CD4-positive, alpha-beta T cell treated with Interleukin-6 at 100 ng/mL for 8 hours (primary cell): ENCODE measurements at places on chromosomes 12 and 14.

DNA sequence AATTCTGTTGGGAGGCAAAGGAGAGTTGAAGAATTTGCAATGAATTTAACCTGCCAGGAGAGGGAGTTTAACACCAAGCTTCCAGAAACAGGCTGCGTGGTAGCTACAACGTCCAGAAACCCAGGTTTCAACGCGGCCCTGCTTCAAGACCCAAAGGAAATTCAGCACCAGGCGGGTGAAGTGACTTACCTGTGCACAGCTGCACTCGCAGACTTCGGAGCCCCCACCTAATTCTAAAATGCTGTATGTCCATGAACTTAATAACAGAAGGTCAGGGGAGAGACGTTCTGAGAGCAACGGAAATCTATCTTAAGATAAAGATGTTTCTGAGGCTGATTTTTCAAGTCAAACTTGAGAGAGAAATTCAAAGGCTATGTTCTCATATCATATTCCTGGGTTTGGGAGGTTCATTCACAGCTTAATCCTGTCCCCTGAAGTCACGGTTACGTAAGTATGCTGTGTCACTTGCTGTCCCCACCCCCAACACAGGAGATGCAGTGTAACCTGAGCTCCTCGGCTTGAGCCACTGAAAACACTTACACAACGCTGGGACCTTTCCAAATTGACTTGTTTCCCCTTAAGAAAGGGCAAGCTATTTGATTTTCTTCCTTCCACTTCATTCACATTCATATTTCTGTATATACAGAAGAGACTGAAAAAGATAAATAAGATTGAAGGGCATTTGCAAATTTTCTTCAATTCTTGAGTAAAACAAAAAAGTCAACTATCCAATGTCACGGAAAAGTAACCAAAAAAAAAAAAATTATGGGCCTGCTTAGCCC lies 22.7 kb downstream of the CLIP1 start:
- DNase-seq, result peak; percentile 73

DNA sequence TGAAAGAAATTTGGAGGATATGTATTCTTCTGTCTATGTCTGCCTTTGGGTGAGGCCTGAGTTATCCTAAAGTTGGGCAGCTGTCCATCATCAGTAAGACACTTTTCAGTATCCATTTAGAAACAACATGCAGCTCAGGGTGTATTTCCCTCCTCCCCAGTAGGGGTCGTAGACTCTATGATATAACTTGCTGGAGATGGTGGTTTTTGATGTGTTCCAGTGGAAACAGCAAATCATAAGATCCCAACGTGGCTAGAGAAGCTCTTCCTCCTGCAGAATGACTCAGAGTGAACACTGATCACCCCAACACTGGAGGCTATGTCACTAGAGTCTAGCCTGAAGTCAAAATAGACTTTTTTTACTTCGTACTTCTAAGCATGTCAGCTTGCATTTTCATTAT lies 331.6 kb upstream of the STXBP6 start:
- no peak for DNase-seq

DNA sequence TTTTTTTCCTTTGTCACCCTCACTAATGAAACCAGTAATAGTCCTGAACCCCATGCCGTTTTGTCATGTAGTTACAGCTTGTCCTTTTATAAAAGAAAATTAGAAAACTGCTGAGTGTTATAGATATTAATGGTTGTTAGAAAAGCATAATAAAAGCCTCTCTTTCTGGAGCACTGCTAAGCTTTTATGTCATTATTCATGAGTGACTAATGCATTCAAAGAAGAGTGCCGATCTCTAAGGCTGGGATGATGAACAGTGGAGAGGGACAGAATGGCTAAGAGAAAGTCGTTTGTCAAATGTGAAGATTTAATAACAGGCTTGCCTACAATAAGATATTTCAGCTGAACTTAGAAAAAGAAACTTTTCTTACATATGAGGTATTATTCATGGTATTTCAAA lies 121.6 kb downstream of the MGAT4C start:
- no peak for DNase-seq

- DNase-seq, result no peak
Observed at GRCh38 chr12:19794116-19794515, 354.8 kb downstream of the AEBP2 start.

- DNase-seq, result no peak
Observed at GRCh38 chr14:68556253-68556652, 236.6 kb downstream of the ZFP36L1 start.

- no peak for DNase-seq
Observed at GRCh38 chr14:90649083-90649482, 167.1 kb downstream of the TTC7B start.

- no peak for DNase-seq
Observed at GRCh38 chr14:69657950-69658355, 46.6 kb downstream of the SUSD6 start.

- DNase-seq, result no peak
Observed at GRCh38 chr14:21203470-21204166, 47.8 kb upstream of the OR5AU1 start.

DNA sequence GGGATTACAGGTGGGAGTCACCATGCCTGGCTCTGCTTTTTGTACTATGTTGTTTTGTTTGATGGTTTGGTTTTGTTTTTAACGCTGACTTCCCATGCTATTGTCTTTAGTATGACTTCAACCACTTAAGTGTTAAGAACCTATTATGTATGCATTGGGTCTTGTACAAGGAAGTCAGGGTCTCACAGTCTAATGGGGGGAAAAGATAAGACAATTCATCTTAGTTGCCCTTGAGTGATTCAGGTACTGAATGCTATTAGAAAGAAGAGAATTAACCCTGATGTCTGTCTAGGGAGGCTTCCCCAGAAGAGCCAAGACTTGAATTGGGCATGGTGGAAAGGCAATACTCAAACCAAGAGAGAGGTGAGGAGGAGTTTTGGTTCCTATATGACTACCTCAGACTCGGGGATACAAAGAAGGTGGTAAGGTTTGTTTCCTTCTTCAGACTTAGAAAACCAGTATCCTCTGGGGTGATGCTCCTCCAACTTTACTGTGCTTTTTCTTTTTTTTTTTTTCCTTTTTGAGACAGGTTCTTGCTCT lies 64.6 kb downstream of the SUSD6 start:
- DNase-seq, result no peak

- DNase-seq, result no peak
Observed at GRCh38 chr14:103770902-103771301, 55.3 kb downstream of the ZFYVE21 start.

DNA sequence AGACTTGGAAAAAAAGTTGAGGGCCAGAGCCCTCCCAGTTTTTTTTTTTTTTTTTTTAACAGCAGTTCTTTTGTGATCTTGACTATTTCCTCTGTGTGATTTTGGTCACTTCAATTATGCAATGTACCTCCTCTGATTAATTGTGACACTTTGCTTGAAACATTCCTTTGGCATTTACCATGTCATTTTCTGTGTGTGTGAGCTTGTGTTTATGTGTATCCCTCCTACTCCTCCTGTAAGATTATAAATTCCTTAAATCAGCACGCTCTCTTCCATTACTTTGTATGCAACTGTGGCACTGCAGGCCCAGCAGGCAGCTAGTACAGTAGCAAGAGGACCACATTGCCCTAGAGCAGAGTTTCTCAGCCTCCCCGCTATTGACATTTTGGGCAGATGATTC lies 33.2 kb upstream of the GALNT16 start:
- DNase-seq, result no peak

- DNase-seq, result no peak
Observed at GRCh38 chr14:101123618-101124510, 220.3 kb upstream of the RTL1 start.

DNA sequence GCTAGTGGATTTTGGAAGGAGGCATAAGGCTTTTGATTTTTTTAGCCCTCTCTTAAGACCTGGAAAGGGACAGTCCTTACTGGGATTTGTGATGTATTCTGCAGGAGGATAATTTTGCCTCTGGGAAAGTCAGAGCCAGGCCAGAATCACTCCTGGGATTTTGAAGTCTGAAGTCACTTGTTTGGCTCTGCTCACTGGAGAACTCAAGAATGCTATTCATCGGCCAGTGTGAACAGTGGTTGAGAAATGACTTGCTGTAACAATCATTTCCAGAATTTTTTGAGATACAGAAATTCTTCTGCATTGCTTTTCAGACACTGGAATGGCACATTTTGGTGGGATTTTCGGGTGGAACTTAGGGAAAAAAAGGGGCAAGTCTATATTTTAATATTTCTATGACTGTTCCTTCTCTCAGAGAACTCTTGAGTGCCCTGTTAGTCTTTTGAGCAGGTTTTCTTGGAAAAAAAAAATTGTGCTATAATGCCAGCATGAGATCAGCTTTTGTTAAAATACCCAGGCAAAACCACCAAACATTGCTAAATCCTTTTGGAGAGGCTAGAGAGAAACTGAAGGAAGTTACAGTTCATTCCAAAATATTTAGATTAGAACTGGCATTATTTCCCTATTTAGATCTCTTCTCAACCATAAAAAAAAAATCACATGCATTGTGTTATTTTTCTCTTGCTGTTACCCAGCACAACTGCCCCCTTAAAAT lies 26.1 kb upstream of the BHLHE41 start:
- no peak for DNase-seq

DNA sequence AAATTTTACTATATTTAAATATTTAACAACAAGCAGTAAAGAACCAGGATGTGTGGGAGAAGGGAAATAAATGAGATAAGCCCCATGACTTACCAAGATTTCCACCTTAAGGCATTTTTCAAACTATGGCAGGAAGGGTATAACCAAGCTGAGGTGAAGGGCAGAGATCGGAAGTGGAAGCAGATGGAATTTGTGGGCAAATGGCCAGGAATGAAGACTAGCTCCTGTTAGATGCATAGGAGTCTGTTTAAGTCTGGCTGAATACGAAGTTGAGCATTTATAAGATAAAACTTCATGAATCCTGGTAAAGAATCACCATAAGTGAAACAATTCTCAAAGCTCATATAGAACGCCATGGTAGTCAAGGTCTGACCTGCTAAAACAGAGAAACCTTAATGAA lies 163.5 kb downstream of the DIO2 start:
- no peak for DNase-seq

DNA sequence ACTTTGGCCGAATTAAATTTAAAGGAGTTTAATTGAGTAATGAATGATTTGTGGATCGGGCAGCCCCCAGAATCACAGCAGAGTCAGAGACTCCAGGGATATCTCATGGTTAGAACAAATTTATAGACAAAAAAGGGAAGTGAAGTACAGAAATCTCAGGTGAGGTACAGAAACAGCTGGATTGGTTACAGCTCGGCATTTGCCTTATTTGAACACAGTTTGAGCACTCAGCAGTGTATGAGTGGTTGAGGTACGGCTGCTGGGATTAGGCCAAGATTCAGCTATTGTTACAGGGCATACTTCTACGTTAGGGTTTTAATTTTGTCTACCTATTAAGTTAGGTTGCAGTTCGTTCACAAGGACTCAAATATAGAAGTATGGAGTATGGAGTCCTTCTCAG lies 23.3 kb downstream of the CCDC38 start:
- DNase-seq, result no peak

- no peak for DNase-seq
Observed at GRCh38 chr12:96321941-96322340, 78.3 kb downstream of the CDK17 start.

DNA sequence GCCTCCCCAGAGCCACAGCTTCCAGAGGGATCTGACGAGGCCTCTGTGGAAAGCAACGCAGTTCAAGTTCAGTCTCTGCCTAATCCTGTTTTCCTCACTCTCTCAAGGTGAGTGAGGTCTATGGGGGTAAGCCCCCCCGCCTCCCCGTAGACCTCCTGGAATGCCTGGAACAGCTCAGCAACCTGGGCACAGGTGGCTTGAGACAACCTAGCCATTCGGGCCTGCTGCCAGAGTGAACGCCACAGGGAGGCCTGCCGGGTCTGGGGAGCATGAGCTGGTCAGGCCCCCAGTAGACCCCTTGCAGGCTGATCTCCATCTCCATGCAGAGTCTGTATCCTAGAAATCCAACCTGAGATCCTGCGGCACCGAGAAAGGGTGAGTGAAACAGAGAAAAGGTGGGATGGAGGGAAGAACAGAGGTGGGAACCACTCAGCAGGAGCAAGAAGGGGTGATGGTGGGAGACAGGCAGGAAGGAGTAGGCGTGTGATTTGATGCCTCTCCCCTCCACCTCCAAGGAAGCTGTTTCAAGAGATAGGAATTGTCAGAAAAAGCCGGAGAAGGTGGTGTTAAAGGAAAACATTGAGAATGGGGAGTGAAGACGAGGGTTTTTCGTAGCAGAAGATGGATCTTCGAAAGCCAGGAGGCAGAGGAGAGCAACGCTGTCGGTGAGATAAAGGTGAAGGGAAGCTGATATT lies 123.1 kb upstream of the PRMT8 start:
- no peak for DNase-seq

GRCh38 chr12:122999986-123000420 lies 19.5 kb downstream of the ARL6IP4 start:
- no peak for DNase-seq

GRCh38 chr14:93331002-93331727 lies 1.7 kb downstream of the BTBD7 start:
- no peak for DNase-seq

DNA sequence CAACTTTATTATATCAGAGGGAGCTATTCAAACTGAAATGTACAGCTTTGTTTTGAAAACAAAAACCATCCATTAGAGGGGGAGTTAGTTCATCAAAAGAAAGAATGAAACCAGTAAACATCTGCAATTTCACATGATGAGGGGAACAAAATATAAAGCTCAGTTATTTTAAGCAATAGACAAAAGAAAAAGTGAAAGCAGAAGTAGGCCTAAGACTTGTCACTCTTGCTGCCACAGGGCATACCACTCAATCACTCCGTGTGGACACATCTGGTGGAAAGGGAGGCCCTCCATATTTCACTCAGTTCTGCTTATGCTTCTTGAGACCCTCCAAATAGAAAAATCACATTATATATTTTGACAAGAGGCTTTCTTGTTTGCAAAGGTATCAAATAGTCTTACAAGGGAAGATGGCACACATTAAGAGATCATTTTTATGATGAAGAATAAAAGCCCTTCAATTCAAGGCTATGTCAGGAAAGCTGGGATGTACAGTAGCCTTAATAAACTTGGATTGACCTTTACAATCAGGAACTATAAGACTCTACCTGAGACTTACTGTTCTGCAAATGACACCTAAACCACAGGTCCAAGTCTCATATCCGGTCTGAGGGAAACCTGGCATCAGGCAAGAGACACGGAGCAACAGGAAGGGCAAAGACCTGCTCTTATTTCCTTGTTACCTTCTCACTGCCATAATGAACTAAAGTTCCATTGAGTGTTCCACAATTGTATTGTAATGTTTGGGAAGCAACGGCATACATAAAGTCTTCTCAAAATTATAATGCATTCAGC lies 222.5 kb upstream of the GRIP1 start:
- no peak for DNase-seq

DNA sequence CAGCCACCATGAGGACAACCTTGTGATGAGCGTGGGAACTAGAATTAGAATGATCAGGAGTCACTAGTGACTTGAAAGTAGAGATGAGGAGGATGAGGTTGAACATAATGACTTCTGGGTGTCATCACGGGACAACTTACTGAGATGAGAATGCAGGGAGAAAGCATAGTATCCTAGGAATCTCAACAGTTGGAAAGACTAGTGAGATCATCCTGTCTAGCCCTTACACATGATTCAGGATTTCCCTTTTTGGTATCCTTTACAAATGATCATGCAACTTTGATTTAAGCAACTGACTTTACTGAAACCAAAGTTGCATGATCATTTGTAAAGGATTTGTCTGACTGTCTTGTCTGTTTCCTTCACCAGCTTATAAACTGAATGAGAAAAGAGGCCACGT lies 51.8 kb upstream of the HIF1A start:
- DNase-seq, result no peak
